ENCODE measurements at places on chromosomes 12 and 14.

DNA sequence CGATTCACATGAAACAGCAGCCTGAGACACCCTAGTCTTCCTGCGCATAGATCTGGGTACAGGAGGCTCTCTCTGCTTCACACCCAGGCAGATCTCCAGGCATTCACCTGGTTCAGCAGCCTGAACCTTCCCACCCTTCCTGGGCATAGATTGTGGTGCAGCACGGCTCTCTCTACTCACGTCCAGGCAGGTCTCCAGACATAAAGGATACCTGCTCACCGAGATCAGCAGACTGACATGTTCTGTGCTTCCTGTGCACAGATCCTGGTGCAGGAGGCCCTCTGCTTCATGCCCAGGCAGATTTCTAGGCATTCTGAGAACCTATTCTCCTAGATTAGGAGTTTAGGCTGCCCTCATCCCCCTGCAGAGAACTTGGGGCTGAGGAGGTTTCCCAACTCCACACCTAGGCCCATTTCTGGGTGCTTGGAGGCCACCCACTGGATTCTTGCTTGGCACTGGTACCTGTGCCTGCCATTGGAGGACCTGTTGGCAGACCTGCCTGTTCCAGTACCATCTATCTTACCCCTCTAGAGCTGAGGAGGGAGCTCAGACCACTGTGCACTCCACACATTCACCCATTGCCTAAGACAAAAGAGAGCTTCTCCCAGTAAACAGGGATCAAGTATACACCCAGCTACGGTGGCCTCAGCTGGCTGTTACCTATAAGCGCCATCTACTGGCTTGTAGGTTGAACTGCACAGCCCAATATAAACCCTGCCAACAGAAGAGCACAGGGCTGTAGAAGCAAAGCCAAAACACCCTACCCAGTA, 28.0 kb upstream of the GARIN6 start:
- no peak for DNase-seq

DNA sequence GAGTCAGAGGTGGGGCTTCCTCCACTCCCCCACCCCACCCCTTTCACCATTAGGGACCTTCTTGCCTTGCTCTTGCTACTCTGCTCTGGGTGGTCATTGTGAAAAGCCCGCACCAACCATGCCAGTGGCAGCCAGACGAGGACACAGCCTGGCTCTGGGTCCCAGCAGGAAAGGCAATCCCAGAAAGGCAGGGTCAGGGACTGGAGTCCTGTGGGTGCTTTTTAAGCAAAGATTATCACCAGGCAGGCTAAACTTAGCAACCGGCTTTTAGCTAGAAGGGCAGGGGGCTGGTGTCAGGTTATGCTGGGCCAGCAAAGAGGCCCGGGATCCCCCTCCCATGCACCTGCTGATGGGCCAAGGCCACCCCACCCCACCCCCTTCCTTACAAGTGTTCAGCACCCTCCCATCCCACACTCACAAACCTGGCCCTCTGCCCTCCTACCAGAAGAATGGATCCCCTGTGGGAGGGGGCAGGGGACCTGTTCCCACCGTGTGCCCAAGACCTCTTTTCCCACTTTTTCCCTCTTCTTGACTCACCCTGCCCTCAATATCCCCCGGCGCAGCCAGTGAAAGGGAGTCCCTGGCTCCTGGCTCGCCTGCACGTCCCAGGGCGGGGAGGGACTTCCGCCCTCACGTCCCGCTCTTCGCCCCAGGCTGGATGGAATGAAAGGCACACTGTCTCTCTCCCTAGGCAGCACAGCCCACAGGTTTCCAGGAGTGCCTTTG, 1.2 kb upstream of the GAPDH start:
- DNase-seq: peak; percentile 83

- DNase-seq: no peak
Observed at GRCh38 chr14:81323093-81323492, 77.0 kb downstream of the STON2 start.

DNA sequence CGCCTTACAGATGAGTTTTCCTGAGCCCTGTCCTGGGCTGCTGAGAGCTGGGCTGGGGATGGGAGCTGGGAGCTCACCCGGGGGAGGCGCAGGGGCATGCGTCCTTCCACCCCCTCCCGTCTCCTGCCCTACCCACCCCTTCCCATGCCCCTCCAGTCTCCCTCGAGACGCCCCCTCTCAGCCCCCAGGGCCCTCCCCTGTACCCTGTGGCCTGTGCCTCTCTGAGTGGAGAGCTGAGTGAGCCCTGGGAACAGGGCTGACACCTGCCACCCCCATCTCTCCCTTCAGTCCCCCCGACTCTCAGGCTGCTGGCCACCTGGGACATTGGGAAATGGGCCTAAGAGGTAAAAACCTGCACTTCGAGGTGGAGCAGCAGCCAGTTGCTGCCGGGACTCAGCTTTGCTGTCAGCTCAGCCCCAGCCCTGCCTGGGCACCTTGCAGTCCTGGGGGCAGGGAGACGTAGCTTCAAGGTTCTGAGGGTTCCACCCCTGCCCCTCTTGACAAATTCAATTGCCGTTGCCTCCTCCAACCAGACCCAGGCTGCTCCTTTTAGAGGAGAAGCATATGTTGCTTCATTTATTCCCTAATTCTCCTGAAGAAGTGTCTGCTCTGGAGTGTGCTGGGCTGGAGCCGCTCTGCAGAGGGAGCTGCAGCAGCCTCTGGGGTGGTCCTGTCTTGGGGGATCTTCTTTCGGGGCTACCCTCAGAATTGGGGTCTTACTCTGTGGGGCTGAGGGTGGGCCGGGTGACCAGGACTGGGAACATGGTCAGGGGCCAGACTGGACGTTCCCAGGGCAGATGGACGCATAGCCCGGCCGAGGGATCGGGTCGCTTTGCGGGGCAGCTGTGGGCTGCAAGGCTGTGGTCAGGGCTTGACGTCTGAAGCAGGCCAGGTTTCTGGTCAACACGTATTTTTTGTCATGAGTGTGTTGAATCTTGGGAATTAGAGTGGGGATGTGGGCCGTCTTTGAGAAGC, 141.4 kb downstream of the ADGRD1 start:
- peak; percentile 60 for DNase-seq

GRCh38 chr14:32038876-32039275, 38.2 kb upstream of the ARHGAP5 start:
- no peak for DNase-seq
